ENCODE measurements at places on chromosomes 7 and 10. TPM values are rescaled to one million over a fixed set of nuclear protein-coding genes. Genes with fewer than 3 reads are reported as not detected.

Gene AKR1C8
- total RNA-seq = 0.48 TPM

Gene STAG3
- total RNA-seq = 2.4 TPM

DNA sequence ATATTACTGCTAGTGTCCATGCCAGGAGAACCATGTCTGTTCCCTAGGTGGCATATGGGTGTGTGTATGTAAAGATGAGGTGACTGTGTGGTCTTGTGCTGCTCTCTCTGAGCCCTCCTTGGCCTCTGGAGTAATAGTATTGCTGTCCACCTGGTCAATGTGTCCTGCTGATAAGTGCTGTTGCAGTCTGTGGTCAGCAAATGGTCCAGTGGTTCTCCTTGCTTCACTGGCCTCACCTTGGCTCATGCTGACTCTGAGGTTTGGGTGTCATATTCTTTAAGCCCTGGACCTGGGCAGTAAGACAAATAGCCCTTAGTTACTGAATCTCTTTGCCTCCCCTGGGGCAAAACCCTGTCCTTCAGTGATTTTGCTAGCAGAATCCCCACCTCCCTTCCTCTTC is 56.8 kb downstream of the TPST1 start:
- H3K27me3 ChIP-seq = no peaks in the 10 kb centered on the region
- H3K36me3 ChIP-seq = no peaks in the 10 kb centered on the region
- no peak overlapping the region for H3K4me3 ChIP-seq
- DNase-seq = no peak

DNA sequence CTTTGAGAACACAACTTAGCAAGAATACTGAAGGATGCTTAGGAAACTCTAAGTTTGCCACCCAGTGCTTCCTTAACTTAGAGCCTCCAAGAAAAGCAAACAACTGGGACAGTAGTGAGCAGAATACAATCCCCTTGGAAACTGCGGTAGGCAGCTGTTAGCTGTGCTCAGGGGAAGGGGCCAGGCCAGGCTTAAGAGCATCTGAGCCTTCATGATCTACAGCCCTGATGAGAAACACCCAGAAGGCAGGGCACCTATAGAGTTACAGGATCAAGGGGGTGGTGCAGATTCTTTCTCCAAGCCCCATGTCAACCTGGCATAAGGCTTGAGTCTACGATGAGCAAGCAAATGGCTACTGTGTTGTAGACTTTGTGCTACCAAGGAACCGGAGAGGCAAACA is 51.4 kb upstream of the DLG5 start:
- peaks cover 2% of the 10 kb centered on the region for H3K4me1 ChIP-seq
- H3K36me3 ChIP-seq = peaks cover 56% of the 10 kb centered on the region
- H3K27me3 ChIP-seq = no peaks in the 10 kb centered on the region
- no peak overlapping the region for H3K4me3 ChIP-seq
- no peak overlapping the region for H3K27ac ChIP-seq

Gene CPED1
- not detected for total RNA-seq

DNA sequence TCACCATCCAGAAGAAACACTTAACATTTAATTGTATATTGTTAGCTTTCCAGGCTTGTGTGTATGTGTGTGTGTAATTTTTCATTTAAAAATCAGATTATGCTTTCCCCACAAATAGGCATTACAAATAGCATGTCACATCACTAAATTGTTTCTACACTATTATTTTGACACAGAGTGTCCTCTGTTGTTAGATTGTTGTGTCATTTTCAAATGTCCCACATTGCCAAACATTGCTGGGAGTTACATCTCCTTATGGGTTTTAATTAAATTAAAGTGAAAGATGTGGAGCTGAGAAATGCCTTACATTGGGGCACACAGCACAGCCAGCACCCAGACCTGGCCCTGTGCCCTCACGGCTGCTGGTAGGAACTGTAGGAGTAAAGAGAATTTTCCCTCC is 295.6 kb downstream of the ZEB1 start:
- no peak for DNase-seq
- H3K36me3 ChIP-seq = no peaks in the 10 kb centered on the region
- no peak overlapping the region for H3K4me3 ChIP-seq

DNA sequence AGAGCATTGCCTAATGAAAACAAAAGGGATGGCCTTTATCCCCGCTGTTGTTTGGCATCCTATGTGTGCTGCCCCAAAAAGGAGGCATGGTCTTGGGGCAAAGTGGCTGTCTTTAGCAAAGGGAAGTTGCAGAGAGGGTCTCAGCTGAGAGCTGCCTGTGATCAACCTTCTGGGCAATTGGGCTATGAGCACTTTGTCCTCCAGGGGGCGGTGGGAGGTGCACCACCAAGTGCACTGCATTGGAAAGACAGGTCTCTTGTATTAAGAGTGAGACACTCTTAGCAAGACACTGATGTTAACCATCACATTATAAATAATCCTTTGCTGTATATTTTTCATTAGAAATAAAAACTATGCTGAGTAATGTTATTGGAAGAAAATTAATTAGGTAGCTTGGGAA is 314.8 kb downstream of the POM121L12 start:
- DNase-seq = no peak
- H3K4me1 ChIP-seq = no peaks in the 10 kb centered on the region
- H3K4me3 ChIP-seq = no peak overlapping the region
- no peaks in the 10 kb centered on the region for H3K27me3 ChIP-seq

Gene VIPR2
- not detected for total RNA-seq

Gene CHAT
- 0.56 TPM for total RNA-seq

Gene AKR1B1
- 104 TPM for total RNA-seq

- no peaks in the 10 kb centered on the region for H3K27me3 ChIP-seq
- no peak overlapping the region for H3K27ac ChIP-seq
- H3K36me3 ChIP-seq = no peaks in the 10 kb centered on the region
- no peak for DNase-seq
- no peak overlapping the region for H3K4me3 ChIP-seq
Measured at GRCh38 chr10:94364482-94364881, 1.7 kb upstream of the NOC3L start.

DNA sequence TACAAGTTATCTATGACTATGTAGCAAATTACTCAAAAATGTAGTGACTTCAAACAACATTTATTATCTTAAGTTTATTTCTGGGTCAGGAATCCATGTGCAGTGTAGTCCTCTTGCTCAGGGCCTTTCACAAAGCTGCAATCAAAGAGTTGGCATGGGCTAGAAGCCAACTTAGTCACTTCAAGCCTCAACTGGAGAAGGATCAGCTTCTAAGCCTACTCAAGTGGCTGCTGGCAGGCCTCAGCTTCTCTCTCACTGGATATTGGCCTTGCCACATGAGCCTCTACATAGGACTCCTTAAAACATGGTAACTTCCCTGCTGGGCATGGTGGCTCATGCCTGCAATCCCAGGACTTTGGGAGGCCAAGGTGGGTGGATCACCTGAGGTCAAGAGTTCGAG is 5.0 kb upstream of the NFE2L3 start:
- no peaks in the 10 kb centered on the region for H3K27me3 ChIP-seq
- peaks cover 12% of the 10 kb centered on the region for H3K4me1 ChIP-seq
- H3K27ac ChIP-seq = no peak overlapping the region
- H3K4me3 ChIP-seq = no peak overlapping the region
- no peaks in the 10 kb centered on the region for H3K36me3 ChIP-seq

Gene OPN4
- total RNA-seq = not detected

Gene POU6F2
- total RNA-seq = not detected

- no peak overlapping the region for H3K4me3 ChIP-seq
- no peak for DNase-seq
- H3K27me3 ChIP-seq = no peaks in the 10 kb centered on the region
Measured at GRCh38 chr7:73602721-73603651, 21.3 kb downstream of the MLXIPL start.

Gene PNLIP
- not detected for total RNA-seq

Gene CALHM1
- not detected for total RNA-seq

- no peak overlapping the region for H3K4me3 ChIP-seq
- no peaks in the 10 kb centered on the region for H3K4me1 ChIP-seq
- H3K27me3 ChIP-seq = no peaks in the 10 kb centered on the region
- DNase-seq = no peak
Measured at GRCh38 chr7:65397730-65398142, 24.1 kb downstream of the ZNF92 start.

GRCh38 chr10:3068968-3069737 is 1.8 kb downstream of the PFKP start:
- H3K36me3 ChIP-seq = peaks cover 16% of the 10 kb centered on the region
- H3K27me3 ChIP-seq = no peaks in the 10 kb centered on the region
- H3K27ac ChIP-seq = peak overlapping the region; percentile 81
- DNase-seq = peak; percentile 63
- peak overlapping the region; percentile 95 for H3K4me3 ChIP-seq

Gene SSC4D
- total RNA-seq = 1.8 TPM

Gene TRIL
- 4.8 TPM for total RNA-seq

GRCh38 chr10:100670828-100671479 is 74.4 kb upstream of the PAX2 start:
- H3K4me3 ChIP-seq = no peak overlapping the region
- H3K4me1 ChIP-seq = peaks cover 9% of the 10 kb centered on the region
- H3K27me3 ChIP-seq = peaks cover 42% of the 10 kb centered on the region
- no peaks in the 10 kb centered on the region for H3K36me3 ChIP-seq

Gene CCDC172
- total RNA-seq = not detected

DNA sequence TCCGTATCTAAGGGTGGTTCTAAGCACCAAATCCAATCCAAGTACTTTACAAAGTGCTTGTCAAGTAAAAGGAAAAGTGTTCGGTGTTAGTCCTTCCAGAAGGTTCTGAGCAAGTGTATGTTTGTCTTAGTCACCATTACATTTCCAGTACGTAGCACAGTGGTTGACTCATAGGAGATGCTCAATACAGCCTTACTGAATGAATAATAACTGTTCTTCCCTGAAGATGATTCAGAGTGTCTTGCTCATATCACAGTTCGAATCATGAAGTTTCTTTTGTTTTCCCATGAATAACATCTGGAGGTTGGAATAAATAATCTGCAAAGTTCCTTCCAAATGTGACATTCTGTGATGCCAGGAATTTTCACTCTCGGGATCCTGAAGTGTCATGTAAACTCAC is 53.4 kb downstream of the WNT2 start:
- H3K27ac ChIP-seq = no peak overlapping the region
- H3K27me3 ChIP-seq = no peaks in the 10 kb centered on the region
- peak; percentile 18 for DNase-seq
- no peaks in the 10 kb centered on the region for H3K4me1 ChIP-seq
- no peaks in the 10 kb centered on the region for H3K36me3 ChIP-seq

GRCh38 chr10:7891634-7892033 is 73.3 kb downstream of the TAF3 start:
- no peak for DNase-seq
- H3K4me1 ChIP-seq = no peaks in the 10 kb centered on the region
- no peaks in the 10 kb centered on the region for H3K27me3 ChIP-seq

DNA sequence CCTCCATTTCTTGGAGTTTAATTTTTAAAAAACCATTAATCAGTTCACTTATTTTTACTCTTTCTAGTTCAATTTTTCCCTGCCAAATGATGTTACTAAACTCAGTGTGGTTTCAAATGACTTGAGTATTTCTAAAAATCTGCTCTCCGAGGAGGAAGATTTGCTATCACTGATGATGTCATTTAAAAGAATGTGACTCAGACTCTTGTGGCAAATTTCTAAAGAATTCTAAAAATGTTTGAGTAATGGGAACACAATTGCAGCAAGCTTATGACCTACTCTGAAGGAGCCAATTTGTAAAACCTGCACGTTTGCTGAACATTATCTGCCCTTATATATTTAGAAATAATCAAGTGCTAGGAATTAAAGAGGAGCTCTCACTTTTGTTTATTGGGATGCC is 88.6 kb downstream of the SPAG6 start:
- peaks cover 23% of the 10 kb centered on the region for H3K4me1 ChIP-seq
- H3K27ac ChIP-seq = no peak overlapping the region
- no peaks in the 10 kb centered on the region for H3K27me3 ChIP-seq

DNA sequence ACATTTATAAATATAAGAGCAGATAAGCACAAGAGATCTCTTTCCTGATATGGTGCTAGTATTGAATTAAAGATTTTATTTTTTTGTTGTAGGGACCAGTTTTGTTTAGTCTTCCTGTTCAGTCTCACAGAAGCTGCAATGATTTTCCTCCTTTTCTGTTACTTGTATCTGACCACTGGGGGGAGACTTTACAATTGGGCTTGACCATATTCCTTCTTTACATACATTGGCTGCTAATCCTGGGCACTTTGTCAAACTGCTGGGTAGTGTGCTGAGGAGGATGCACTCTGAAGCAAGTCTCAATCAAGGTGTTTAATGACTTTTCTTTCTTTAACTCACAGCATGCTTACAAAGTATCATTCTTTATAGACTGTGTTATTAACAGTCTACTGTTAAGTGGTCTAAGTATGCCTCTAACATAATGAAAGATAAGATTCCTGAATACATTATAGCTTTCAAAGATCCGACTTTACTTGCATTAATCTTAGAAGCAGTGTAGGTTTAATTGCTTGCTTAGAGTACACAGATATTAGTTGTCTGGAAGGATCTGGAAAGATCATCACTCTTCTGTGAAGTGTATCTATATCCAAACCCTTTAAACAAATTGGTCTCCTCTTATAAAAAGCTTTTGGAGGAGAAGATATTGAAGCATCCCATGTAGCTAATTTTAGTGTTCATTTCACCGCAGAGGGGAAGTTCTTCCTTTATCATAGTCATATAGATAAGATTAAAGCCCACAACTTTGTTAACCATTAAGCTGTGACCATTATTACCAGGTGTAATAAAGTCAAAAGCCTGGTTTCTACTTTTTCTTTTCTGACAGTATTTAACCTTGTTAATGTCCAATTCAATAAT is 3.1 kb downstream of the PALS2 start:
- no peaks in the 10 kb centered on the region for H3K27me3 ChIP-seq
- no peak overlapping the region for H3K27ac ChIP-seq
- no peaks in the 10 kb centered on the region for H3K36me3 ChIP-seq
- DNase-seq = peak; percentile 82
- H3K4me1 ChIP-seq = peaks cover 44% of the 10 kb centered on the region
- H3K4me3 ChIP-seq = no peak overlapping the region

- DNase-seq = no peak
- H3K36me3 ChIP-seq = no peaks in the 10 kb centered on the region
Measured at GRCh38 chr7:51456-52068, 140.8 kb upstream of the FAM20C start.

DNA sequence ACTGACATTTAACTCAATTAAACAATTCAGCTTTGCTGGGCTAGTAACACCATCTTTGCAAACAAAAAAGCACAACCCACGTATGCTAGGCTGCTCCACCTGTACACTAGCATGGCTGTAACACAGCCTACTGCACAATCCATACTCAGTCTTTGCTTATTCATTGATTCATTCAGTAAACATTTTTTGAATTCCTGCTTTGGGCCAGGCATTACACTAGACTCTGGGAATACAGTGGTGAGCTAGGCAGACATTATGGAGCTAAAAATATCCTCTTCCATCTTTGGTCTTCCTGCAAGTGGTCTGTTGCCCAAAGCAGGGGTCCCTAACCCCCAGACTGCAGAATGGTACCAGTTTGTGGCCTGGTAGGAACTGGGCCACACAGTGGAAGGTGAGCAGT is 9.9 kb downstream of the CNNM1 start:
- H3K27me3 ChIP-seq = peaks cover 13% of the 10 kb centered on the region
- DNase-seq = no peak
- no peak overlapping the region for H3K27ac ChIP-seq
- no peaks in the 10 kb centered on the region for H3K36me3 ChIP-seq
- no peaks in the 10 kb centered on the region for H3K4me1 ChIP-seq

GRCh38 chr7:23347682-23348180 is 48.6 kb downstream of the MALSU1 start:
- H3K27ac ChIP-seq = peak overlapping the region; percentile 60
- H3K4me3 ChIP-seq = peak overlapping the region; percentile 3
- H3K27me3 ChIP-seq = no peaks in the 10 kb centered on the region
- H3K36me3 ChIP-seq = peaks cover 25% of the 10 kb centered on the region

GRCh38 chr10:7243873-7244272 is 167.0 kb downstream of the SFMBT2 start:
- peaks cover 16% of the 10 kb centered on the region for H3K27me3 ChIP-seq
- no peak for DNase-seq
- H3K4me1 ChIP-seq = no peaks in the 10 kb centered on the region

Gene CAV2
- 286 TPM for total RNA-seq

Gene ERVW-1
- not detected for total RNA-seq

Gene LLCFC1
- total RNA-seq = not detected

- no peaks in the 10 kb centered on the region for H3K36me3 ChIP-seq
- DNase-seq = no peak
- H3K27me3 ChIP-seq = no peaks in the 10 kb centered on the region
- no peak overlapping the region for H3K27ac ChIP-seq
Measured at GRCh38 chr7:74462707-74463100, 9.0 kb downstream of the GTF2IRD1 start.
